ENCODE measurements at places on chromosomes 7 and 10.

DNA sequence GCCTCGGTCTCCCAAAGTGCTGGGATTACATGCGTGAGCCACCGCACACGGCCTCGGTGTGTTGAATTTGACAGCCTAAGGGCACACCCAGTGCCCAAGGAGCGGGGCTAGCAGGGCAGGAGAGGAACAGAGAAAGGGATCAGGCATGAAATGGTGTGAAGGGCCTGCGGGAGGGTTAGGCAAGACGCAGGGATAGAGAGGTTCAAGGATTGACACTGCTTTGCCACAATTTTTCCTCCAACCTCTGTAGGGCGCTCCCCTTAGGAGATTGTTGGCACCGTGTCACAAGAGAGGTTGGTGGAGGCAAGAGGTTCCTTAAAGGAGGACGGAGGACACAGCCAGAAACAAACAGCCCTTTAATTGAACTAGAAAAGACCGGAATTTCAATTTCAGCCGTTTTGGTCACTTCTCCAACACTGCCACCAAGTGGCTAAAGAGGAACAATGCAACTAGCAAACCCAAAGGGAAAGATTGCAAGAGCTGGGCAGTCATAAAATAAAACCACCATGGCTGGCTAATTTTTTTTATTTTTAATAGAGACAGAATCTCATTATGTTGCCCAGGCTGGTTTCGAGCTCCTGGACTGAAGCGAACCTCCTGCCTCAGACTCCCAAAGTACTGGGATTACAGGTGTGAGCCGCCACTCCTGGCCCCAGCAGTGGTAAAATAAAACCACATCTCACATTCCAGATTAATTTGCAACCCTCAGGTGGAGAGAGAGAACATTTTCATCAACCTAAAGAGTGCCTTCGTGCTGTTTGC lies 6.9 kb upstream of the CREB3L2 start:
- ATAC-seq: peak; percentile 44

GRCh38 chr7:107874605-107875446 lies 16.2 kb upstream of the DLD start:
- peak; percentile 78 for ATAC-seq

- no peak for ATAC-seq
Measured at GRCh38 chr7:93799750-93800357, 90.7 kb downstream of the TFPI2 start.

GRCh38 chr10:94363251-94363565 lies 469 bp upstream of the NOC3L start:
- ATAC-seq: peak; percentile 12

DNA sequence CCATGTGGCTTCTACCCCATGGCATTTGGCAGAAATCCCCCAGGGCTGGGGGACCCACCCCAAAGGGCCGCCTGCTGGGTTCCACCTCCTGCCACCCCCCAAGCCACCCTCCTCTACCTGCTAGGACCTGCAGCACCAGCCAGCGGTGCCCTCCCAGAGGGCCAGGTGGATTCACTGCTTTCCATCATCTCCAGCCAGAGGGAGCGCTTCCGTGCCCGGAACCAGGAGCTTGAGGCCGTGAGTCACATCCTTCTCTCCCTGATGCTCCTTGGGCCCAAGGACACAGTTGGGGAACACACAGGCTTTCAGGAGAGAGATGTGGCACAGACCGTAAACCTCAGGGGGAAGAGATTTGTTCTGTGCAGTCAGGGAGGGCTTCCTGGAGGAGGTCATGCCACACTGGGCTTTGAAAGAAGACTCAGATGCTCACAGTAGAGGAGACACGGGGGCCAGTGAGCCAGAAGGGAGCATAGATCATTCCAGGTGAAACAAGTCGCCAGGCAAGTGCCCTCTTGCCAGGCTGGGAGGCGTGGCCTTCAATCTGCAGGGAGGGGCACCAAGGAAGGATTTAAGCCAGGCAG lies 11.5 kb upstream of the SH2B2 start:
- no peak for ATAC-seq

All from activated T-helper 17 cell treated with anti-CD3 and anti-CD28 coated beads, Interleukin-2, amount 50 U/mL, for 72 hours (primary cell).